ENCODE measurements at places on chromosomes 4 and X. TPM values are rescaled to one million over a fixed set of nuclear protein-coding genes. Genes with fewer than 3 reads are reported as not detected.

The PF4V1 gene
- polyA plus RNA-seq: 0.24 TPM

The NEUROG2 gene
- polyA plus RNA-seq: not detected

The ADGRG2 gene
- polyA plus RNA-seq: 1.4 TPM

The MTM1 gene
- polyA plus RNA-seq: 16.1 TPM

DNA sequence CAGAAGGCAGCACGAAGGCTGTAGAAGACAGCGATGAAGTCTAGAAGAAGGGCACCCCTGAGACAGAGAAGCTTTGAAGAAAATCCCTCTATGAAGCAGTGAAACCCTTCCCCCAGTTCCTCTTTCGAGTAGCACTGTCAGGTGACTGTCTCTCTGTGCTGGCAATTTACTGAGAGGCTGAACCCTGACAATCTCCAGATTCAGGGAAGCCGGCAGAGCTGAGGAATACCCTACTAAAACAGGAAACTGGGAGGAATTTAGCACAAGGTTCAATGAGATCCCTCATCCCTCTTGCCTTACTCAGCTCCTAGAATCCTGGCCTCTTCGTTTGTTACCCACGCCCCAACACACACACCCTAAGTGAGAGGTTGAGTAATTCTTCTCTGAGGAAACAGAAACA, 239.7 kb upstream of the NOCT start:
- peak; percentile 65 for DNase-seq

DNA sequence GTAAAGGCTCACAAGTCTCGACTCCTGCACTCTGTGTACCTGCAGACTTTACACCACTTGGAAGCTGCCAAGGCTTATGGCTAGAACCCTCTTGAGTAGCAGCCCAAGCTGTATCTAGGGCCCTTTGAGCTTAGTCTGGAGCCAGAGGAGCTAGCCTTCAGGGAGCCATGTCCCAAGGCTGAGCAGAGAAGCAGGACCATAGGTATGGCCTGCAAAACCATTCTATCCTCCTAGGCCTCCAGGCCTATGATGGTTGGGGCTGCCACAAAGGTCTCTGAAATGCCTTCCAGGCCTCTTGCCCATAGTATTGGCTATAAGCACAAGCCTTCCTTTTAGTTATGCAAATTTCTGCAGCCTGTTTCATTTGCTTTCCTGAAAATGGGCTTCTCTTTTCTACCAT, 380.7 kb upstream of the CPXCR1 start:
- DNase-seq: no peak

DNA sequence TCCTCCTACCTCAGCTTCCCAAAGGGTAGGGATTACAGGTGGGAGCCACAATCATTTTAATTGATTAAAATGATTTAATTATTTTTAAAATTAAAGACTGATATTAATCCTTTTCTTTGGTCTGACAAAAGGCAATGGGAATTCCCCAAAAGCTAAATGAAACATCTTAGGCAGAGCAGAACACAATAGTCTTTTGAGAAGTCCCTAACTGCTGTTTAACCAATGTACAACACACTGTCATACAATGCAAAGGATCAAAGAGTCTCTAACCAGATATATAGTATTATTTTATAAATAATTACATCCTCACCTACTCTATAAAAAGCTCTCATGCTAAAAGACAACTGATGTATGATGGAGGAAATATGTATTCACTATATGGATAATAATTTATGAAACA, 47.0 kb downstream of the THAP9 start:
- no peak for DNase-seq

GRCh38 chr4:109406337-109406931, 27.2 kb upstream of the SEC24B start:
- DNase-seq: peak; percentile 18

DNA sequence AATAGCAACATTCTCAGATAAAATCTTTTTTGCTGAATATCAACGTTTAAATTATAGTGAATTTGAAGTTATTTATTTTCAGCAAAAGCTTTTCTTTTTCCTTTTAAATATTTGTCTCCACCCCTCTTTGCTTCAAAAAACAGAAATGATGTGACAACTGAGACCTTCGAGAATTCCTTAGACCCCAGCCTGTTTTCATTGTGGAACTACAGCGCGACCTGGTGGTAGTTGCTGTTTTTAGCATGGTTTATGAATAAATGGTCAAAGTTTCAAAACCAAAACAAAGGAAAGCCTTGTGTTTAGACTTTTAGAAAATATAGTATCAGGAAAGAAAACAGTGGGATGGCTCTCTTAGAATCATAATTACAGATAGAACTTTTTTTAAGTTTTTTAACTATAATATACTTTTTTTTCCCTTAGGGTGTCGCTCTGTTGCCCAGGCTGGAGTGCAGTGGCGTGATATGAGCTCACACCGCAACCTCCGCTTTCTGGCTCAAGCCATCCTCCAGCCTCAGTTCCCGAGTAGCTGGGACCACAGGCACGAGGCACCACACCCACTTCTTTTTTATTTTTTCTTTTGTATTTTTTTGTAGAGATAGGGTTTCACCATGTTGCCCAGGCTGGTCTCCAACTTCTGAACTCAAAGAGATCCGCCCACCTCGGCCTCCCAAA, 26.8 kb upstream of the TMEM184C start:
- peak; percentile 21 for DNase-seq

GRCh38 chr4:15354371-15355297, 73.2 kb upstream of the C1QTNF7 start:
- DNase-seq: no peak

DNA sequence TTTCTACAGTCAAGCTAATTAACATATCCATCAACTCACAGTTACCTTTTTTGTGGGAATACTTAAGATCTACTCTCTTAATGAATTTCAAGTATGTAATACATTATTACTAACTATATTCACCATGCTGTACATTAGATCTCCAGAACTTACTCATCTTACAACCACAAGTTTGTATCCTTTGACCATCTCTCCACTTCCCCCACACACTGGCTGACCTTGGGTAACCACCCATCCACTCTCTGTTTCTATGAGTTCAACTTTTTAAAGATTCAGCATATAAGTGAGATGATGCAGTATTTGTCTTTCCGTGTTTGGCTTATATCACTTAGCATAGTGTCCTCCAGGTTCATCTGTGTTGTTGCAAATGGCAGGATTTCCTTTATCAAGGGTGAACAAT, 30.5 kb upstream of the MAGED1 start:
- DNase-seq: no peak

- DNase-seq: no peak
Observed at GRCh38 chr4:153514688-153515426, 48.7 kb downstream of the TMEM131L start.

GRCh38 chr4:55458164-55458563, 62.4 kb downstream of the TMEM165 start:
- no peak for DNase-seq

DNA sequence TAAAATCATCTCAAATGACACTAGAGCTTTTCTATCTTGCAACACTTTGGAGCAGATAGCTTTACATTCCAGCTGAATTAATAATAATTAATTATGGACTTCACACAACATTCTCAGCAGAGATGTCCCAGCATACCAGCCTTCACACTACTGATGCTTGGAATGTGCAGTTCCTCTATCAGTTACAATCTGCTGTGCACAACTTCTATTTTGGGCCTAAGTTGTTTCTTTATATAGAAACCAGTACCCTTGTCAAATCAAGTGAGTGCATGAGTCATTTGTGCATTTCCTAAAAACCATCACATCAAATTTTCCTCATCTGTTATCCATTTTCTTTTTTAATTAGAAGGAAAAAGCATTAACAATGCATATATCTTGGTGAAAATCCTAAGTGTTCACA, 8.8 kb upstream of the RASL11B start:
- DNase-seq: no peak

GRCh38 chrX:107979534-107979933, 2.6 kb downstream of the TEX13B start:
- no peak for DNase-seq

DNA sequence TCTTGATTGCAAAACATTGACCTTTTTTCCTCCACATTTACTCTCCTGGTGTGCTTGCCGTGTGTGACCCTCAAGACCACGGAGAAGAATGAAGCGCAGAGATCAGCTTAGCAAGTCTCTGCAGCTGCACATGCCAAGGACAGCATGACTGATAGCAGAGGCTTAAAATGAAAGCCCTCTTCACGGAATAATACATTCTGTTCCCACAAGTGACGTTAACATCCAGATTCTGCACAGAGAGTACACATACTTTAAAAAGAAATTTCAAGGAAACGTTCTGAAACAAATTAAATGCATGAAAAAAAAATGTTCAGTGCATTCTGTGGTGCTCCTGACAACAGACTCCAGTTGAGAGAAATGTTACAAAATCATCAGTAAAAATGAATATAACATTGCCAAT, 60.9 kb downstream of the SLC7A11 start:
- no peak for DNase-seq
